ENCODE measurements at places on chromosomes 4 and X.

DNA sequence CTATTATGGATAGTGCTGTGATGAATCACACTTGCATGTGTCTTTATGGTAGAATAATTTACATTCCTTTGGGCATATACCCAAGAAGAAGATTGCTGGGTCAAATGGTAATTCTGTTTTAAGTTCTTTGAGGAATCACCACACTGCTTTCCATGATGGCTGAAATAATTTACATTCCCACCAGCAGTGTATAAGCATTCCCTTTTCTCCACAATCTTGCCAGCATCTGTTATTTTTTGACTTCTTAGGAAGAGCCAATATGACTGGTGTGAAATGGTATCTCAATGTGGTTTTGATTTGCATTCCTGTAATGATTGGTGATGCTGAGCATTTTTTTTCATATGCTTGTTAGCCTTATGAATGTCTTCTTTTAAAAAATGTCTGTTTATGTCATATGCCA, 1120.2 kb downstream of the ARAP2 start:
- no peak for DNase-seq

- no peak for DNase-seq
These were observed 8.3 kb upstream of the CXCR3 start for GRCh38 chrX:71626576-71626975.

DNA sequence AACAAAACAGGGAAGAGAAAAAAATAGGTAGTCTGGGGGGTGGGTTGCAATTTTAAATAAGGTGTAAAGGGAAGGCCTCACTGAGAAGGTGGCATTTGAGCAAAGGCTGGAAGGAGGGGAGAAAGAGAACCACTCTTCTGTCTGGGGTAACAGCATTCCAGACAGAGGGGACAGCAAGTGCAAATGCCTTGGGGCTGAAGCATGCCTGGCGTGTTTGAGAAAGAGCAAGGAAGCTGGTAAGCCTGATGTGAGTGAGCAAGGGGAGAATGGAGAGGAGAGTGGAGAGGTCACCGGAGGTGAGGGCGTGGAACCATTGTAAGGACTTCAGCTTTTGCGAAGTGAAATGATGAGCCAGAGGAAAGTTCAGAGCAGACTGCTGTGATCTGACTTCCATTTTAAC, 19.7 kb upstream of the DOCK11 start:
- DNase-seq, result no peak

- DNase-seq, result no peak
These were observed 175.6 kb downstream of the FBXO8 start for GRCh38 chr4:174107746-174108354.

- no peak for DNase-seq
These were observed 434.6 kb downstream of the PCDH11X start for GRCh38 chrX:92213786-92214185.

- DNase-seq, result no peak
These were observed 109.5 kb downstream of the GK start for GRCh38 chrX:30762755-30763154.

GRCh38 chr4:159045321-159045720, 57.6 kb upstream of the RAPGEF2 start:
- no peak for DNase-seq

DNA sequence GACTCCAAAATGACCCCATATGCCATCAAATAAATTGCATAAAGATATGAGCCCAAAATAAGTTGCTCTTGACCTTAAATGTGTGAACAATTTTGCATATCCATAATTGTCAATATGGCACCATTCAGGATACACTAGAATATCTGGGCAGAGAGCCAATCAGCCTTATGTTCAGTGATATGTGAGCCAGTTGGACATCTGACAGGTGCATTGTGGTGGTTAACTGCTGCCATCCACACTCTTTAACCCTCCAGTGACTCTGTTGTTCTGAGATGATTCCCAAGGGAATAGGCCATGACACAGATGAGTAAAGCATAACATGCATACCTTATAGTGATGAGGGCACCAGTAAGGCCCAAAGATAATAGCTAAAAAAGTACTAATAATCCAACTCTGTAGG, 500.1 kb downstream of the PCDH18 start:
- DNase-seq, result no peak

GRCh38 chr4:6764976-6765620, 17.4 kb upstream of the KIAA0232 start:
- DNase-seq, result no peak

- no peak for DNase-seq
These were observed 129.3 kb upstream of the FAM9B start for GRCh38 chrX:9163214-9163709.

- DNase-seq, result no peak
These were observed 2.5 kb downstream of the CXorf38 start for GRCh38 chrX:40644821-40645358.

GRCh38 chr4:10662937-10663336, 21.6 kb downstream of the CLNK start:
- DNase-seq, result no peak

- no peak for DNase-seq
These were observed 32.1 kb downstream of the SYTL5 start for GRCh38 chrX:38038501-38038900.

- no peak for DNase-seq
These were observed 109.1 kb upstream of the SLC4A4 start for GRCh38 chr4:71229477-71230270.

DNA sequence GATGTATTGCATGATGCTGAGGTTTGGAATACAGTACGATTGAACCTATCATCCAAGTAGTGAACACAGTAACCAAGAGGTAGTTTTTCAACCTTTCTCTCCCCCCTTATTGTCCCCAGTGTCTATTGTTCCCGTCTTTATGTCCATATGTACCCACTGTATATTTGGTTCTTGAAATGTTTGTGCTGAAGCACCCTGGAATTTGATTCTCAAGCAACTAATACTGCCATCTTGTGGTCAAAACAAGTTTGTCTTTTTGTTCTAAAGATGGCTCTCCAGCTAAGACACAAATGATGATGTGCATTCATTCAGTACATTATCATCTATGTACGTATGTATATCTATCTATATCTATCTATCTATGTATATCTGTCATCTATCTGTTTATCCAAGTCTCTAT, 33.5 kb upstream of the DCX start:
- no peak for DNase-seq

DNA sequence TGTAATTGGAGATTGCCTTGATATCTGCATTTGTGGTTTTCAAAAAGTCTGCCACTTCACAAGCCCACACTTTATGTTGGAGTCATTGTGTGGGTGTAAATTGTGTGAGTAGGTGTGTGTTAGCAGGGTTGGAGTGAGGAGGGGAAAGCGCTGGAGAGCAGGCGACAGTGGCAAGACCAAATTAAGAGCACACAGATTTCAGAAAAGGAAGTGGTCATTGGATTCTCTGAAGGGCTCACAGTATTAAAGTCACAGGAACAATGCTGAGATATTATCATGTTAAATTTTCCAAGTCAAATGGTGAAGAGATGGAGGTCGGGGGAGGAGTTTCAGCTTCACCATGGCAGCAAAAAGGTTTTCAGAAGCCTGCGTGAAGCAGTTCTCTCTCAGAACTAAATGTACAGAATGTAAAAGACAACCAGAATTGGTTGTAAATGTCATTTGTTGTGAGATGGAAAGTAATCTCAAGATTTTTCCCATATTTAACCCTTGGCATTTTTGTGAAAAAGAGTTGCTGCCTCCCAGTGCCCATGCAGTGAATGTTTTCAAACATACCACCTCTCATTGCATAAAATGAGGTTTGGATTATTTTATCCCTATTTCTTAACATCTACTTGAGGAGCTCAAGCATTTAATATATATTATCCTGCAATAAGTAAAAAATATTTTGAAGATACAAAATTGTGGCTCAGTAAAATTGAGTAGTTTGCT, 265.9 kb downstream of the ZNF674 start:
- no peak for DNase-seq

DNA sequence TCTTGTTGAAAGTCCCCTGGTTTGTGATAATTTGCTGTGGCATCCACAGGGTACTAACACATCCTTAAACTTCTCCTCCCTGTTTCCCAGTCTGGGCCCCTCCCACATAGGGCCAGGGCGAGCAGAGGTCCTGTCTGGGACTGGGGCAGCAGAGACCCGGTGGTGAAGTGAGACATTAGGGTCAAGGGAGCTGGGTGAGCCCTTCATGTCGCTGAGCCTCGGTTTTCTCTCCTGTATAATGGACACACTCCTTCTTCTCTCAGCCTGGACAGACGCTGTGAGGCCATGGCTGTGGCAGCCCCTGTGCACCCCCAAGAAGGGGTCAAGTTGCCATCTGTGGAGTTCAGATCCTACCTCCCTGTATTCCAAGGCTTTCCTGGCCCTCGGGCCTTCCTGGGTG, 33.0 kb upstream of the HMX1 start:
- no peak for DNase-seq

DNA sequence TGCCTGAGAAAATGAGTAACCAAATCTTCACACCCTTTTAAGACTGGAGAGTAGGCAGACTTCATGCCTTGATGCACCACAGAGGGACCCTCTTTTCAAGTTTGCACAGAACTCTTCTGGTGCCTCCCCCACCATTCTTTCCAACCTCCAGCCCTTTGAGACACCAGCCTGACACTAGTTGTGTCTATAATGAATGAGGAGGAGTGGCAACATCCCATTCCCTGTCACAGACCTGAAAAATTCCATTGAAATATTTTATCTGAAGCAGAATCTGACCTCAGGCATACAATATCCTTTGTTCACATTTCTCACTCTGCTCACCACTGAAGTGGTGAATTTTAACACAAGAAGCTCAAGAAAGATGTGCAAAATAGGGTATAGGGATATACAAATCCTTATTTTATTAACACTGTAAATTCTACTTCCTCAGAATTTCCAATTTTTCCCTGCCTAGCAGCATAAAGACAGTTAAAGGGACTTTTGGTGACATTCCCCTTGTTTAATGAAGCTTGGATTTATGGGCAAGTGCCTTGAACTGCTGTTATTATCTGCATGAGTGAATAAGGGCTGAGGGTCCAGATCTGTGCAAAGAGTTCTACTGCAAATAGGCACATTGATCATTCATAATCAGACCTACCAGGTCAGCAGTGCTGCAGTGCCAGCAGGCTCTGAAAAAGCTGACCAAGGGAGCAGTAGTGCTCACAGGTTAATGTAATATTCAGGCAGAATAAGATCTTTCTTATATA, 149.9 kb upstream of the PAQR3 start:
- DNase-seq, result no peak

GRCh38 chr4:47718696-47719095, 119.2 kb downstream of the CORIN start:
- DNase-seq, result no peak

DNA sequence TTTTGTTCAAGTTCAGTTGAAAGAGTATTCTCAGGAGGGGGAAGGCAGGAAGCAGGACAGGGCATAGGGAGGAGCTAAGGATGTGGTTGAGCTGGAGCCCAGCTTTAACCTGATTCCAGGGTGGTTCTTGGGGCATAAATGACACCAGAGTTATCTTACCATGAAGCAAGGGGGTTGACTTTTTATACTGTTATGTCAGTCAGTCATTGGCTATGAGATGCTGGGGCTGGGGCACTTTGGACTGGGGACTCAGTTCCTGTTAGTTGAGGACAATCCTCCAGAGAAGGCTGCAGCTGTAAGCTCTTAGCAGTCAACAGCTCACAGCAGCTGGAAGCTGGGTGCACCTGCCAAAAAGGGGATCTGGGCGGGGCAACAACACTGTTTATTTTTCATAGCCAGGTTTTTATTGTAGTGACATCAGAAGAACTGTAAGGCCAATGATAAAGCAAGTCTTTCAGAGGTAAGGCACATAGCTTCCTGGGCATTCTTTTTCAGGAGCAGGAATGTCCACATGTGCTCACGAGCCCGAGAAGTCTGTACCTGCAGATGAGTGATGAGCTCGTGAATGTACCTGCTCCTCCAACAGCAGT, 78.5 kb downstream of the MID1IP1 start:
- no peak for DNase-seq

- DNase-seq, result no peak
These were observed 39.3 kb downstream of the LNX1 start for GRCh38 chr4:53551958-53552357.

DNA sequence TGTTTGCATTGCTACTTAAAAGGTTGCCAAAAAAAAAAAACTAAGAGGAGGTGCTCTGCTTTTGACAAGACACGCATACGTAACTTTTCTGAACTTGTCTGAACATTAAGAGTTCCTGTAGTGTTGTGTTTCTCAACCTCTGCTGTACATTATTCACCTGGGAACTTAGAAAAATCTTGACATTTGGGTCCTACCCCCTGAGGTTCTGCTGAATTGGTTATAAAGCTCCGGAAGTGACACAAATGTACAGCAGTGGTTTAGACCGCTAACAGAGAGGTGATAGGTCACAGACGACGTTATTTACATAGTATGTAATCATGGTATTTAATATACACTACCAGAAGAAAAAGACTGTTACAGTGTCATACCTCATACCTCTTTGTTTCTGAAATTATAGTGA, 61.1 kb downstream of the CPEB2 start:
- no peak for DNase-seq

GRCh38 chrX:11131146-11131545, 20.0 kb downstream of the HCCS start:
- DNase-seq, result no peak

GRCh38 chr4:2079006-2079405, 19.9 kb downstream of the NAT8L start:
- DNase-seq, result no peak

GRCh38 chr4:17138847-17139246, 240.4 kb upstream of the LDB2 start:
- no peak for DNase-seq

DNA sequence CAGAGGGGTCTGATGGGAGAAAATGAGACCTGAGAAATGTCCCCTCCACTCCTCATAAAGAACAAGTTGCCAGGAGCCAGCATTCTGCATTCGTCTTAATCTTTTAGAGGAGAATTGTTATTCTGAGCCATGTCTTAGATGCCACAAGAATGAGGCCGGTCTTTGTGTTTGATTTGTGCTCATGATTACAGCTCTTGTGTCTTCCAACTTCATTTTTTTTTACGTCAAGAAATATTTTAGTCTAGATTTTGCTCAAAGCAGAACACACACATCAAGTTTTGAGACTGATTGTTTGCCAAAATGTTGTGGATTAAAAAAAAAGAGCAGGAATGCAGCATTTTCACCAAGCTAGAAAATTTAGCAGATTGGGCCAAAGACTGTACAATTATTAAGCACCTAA, 130.6 kb upstream of the PITX2 start:
- no peak for DNase-seq

- DNase-seq, result no peak
These were observed 41.3 kb upstream of the STAG2 start for GRCh38 chrX:123920105-123920785.

- no peak for DNase-seq
These were observed 284.9 kb downstream of the ADGRL3 start for GRCh38 chr4:61485056-61485455.
